ELR (cell line): ENCODE measurements at places on chromosomes 3 and 15.

DNA sequence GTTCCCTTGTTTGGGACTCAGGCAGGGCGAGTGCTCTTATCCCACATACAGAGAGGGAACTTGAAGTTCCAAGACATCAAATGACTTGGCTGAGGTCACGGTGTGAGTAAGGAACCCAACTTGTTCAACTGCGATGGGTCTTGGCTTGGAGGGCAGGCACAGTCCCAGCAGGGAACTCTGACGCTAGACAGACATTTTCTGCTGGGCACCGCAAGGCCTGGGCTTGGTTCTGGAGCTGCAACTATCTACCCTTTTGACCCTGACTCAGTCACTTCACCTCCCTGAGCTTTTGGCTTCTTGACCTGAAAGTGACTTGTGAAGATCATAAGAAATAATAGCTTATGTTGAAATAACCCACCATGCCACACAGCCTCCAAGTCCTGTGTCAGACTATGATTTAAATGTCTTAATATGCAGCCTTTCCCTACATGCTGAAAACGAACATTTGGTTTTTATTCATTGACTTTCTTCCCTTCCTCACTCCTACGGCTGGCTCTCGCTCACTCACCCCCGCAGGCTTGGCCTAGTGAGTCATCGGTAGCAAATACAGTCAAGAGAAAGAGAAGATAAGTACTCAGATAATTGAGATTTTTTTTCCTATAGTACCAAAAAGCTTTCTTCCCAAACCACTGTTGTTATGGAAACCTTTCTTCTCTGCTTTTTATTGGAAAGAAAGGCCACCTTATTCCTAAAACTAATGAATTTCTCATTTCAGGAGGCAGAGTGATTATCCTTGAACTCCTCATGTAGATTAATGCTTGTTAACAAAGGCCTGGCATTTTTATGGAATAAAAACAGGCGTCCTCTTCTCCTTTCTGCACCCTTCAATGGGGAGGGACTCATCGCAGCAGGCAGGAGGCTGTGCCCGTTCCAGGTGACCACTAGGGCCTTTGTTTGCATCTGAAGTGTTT is 178.4 kb downstream of the ATP10A start:
- no peak for DNase-seq

DNA sequence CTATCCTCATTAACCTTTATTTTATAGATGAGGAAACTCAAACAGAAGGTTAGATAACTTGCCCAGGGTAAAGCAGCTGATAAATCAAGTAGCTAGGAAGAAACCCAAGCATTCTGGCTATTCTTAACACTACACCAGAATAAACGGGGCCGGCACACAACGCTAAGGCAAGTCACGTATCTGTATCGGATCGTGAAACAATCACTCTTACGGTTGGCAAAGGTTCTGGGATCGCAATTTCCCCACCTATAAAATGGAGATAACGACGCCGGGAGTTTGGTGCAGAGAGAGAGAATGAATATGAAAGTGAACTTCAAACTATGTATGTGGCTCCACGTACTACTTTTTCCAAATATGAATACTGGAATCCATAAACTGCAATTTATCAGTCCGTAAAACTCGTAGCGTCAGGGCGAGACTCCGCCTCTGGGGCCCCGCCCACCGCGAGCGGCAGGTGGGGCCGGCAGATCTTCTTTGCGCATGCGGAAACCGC is 252 bp upstream of the ARMC8 start:
- peak; percentile 91 for DNase-seq

- no peak for DNase-seq
Measured at GRCh38 chr3:158749526-158749925, 17.3 kb upstream of the RARRES1 start.

GRCh38 chr3:140244893-140245292 is 309.9 kb downstream of the CLSTN2 start:
- no peak for DNase-seq

- no peak for DNase-seq
Measured at GRCh38 chr3:21259896-21260295, 491.1 kb downstream of the ZNF385D start.
